Natural killer cell (primary cell): ENCODE measurements at places on chromosomes 7 and 10. TPM values are rescaled to one million over a fixed set of nuclear protein-coding genes. Genes with fewer than 3 reads are reported as not detected.

The GPR26 gene
- not detected for total RNA-seq

The NEUROG3 gene
- total RNA-seq = not detected

The LLCFC1 gene
- not detected for total RNA-seq

The CXCL12 gene
- not detected for total RNA-seq

The VWDE gene
- 0.09 TPM for total RNA-seq

The AHR gene
- total RNA-seq = 54.7 TPM
